ENCODE measurements at places on chromosomes 4 and X. TPM values are rescaled to one million over a fixed set of nuclear protein-coding genes. Genes with fewer than 3 reads are reported as not detected.

The THOC2 gene
- 75.7 TPM for polyA plus RNA-seq

The LONRF3 gene
- polyA plus RNA-seq: not detected

The GLRA3 gene
- not detected for polyA plus RNA-seq

The CLCN3 gene
- polyA plus RNA-seq: 11.3 TPM

The CAPN6 gene
- polyA plus RNA-seq: not detected

The GAGE1 gene
- polyA plus RNA-seq: not detected

The ADH1A gene
- polyA plus RNA-seq: not detected

The NAP1L2 gene
- polyA plus RNA-seq: 2.3 TPM

The MAGEE1 gene
- 0.15 TPM for polyA plus RNA-seq

DNA sequence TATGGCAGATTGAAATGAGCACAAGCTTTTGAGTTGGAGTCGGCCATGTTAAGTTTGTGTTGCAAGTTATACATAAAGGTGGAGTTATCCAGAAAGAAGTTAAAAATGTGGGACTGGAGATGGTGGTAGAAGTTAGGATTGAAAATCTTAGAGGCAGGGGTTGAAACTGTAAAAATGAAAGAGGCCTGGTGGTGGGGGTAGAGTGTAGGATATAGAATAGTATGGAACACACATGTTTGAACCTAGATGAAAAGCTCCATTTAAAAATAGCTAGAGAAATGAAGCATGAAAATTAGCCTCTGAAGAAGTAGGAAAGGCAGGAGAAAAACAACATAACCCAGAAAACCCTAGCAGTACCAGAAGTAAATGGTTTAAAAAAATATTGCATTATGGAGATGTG is 131.8 kb upstream of the ENPEP start:
- H3K36me3 ChIP-seq: no peaks in the 10 kb centered on the region
- no peak for DNase-seq
- 0 out of 2 replicates have a peak, but pooled peaks cover 2% of the 10 kb centered on the region for H3K27me3 ChIP-seq
- H3K4me3 ChIP-seq: no peak overlapping the region
- H3K4me1 ChIP-seq: no peaks in the 10 kb centered on the region

- no peak overlapping the region for H3K4me3 ChIP-seq
Observed at GRCh38 chr4:183347146-183347545, 24.9 kb upstream of the CLDN24 start.

- H3K27ac ChIP-seq: no peak overlapping the region
- no peaks in the 10 kb centered on the region for H3K27me3 ChIP-seq
- H3K4me3 ChIP-seq: no peak overlapping the region
- DNase-seq: no peak
Observed at GRCh38 chr4:180219080-180219479, 2024.1 kb upstream of the TENM3 start.

GRCh38 chr4:119921830-119922229 is 144.8 kb downstream of the MAD2L1 start:
- no peaks in the 10 kb centered on the region for H3K4me1 ChIP-seq
- no peaks in the 10 kb centered on the region for H3K27me3 ChIP-seq

DNA sequence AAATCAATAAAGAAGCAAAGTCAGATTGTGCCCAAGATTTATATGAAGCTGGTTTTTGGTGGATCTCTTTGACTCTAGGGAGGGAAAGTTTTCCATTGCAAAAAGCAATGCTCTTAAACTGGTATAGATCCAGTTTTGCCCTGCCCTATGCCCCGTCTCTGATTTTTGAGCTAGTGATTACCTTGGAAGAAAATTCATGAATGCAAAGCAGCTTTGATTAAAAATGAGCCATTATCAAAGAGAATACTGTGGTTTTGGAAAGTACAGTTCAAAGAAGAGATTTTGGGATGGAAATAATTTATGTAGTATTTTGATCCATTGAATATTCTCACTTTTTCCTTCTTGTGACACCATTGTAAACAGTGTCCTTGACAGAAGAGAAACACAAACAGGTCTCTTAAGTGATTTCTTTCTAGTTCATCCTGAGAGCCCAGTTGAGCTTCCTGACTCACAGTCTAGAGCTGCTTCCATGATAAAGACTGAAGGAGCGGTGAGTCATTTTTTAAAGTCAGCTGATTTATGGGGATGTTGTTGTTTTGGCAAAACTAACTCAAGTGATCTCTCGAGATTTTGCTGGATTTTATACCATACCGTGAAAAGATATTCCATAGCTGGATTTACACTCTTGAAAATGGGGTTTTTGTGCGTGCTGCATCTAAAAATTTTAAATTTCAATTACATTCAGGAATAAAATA is 76.7 kb downstream of the AFF1 start:
- peak overlapping the region; percentile 44 for H3K4me3 ChIP-seq
- no peaks in the 10 kb centered on the region for H3K27me3 ChIP-seq
- H3K36me3 ChIP-seq: no peaks in the 10 kb centered on the region
- H3K27ac ChIP-seq: peak overlapping the region; percentile 38

DNA sequence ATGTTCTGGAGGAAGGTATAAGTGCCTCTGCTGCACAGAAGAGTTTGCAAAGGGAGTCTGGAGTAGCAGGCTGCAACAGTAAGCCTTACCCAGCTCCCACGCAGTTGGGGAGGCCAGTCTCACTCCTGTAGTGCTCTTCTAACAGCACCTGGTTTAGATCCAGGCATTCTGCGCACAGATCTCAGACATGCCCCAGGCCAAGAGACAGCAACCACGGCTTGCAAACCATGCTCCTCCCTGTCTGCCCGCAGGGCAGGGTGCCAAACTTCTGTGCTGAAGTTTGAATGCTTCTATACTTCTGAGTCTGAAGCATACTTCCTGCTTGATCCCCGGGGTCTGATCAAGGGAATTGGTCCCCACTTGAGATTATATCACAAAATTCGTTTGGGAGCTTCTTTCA is 106.3 kb downstream of the LINC00632 start:
- no peaks in the 10 kb centered on the region for H3K27me3 ChIP-seq
- no peaks in the 10 kb centered on the region for H3K4me1 ChIP-seq
- no peak overlapping the region for H3K27ac ChIP-seq
- H3K4me3 ChIP-seq: no peak overlapping the region
- no peak for DNase-seq

DNA sequence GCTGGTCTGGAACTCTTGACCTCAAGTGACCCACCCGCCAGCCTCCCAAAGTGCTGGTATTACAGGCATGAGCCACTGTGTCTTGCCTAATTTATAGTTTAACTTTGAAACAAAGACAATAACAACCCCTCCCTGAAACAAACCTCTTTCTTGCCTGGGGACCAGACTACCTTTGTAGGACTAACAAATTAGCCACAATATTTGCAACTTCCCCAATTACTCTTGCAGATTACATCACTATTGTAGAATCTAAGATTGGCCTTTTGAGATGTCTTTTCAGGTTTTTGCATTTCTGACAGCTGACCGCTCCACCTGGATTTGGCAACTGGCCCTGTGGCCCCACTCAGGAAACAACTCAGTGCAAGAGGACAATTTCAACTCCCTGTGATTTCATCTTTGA is 84.8 kb downstream of the AKAP4 start:
- H3K27ac ChIP-seq: no peak overlapping the region
- no peaks in the 10 kb centered on the region for H3K27me3 ChIP-seq
- DNase-seq: no peak

DNA sequence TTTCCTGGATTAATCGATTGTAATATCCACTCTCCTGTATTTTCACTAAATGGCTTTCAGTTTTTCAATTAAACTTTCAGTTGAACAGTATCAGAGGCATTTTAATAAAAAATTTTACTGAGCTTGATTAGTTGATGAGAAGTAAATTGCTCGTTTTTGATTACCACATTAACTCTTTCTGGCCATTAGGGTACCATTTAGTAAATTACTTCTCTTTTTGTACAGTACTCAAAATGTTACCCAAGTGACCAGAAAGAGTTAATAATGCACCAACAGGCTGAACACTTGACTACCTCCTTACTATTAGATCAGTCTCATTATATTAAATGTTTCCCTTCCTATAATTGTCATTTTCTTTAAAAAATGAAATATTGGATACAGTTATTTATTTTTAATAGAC is 289.2 kb downstream of the TENM3 start:
- H3K27me3 ChIP-seq: no peaks in the 10 kb centered on the region
- H3K4me3 ChIP-seq: no peak overlapping the region
- DNase-seq: no peak
- H3K36me3 ChIP-seq: no peaks in the 10 kb centered on the region

DNA sequence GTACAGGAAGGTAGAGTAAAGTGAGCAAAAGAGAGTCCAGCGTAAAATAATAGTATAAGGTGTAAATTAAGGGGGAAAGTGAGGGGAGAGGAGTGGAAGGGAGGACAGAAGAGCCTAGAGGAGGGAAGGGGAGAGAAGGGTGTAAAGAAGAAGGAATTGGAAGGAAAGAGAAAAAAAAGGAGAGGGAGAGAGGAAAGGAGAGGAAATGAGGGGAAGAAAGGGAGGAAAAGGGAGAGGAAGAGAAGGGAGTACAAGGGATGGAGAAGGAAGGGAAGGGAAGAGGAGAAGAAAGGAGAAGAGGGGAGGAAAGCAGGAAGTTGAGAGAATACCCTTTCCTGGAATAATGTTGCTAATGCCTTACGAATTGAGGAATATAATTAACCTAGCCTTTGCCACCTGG is 3.3 kb upstream of the FAT4 start:
- no peaks in the 10 kb centered on the region for H3K36me3 ChIP-seq
- H3K27ac ChIP-seq: no peak overlapping the region
- DNase-seq: no peak

DNA sequence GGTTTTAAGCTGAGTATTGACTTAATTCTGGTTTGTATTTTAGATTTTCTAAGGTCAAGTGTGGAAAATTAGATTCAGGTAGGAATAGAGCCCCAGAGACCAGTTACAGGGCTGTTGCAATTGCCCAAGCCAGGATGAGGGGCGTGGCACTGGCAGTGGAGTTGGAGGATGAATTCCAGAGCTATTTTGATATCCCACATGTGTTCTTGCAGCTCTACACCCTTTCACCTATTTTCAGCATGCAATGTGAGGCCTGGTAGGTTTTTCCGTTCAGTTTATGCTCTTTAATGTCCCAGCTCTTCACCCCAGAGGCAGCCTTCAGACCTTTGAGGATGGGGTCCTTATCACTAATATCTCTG is 17.9 kb upstream of the OGT start:
- H3K36me3 ChIP-seq: no peaks in the 10 kb centered on the region
- H3K27ac ChIP-seq: peak overlapping the region; percentile 20
- no peak for DNase-seq
- H3K4me3 ChIP-seq: no peak overlapping the region

DNA sequence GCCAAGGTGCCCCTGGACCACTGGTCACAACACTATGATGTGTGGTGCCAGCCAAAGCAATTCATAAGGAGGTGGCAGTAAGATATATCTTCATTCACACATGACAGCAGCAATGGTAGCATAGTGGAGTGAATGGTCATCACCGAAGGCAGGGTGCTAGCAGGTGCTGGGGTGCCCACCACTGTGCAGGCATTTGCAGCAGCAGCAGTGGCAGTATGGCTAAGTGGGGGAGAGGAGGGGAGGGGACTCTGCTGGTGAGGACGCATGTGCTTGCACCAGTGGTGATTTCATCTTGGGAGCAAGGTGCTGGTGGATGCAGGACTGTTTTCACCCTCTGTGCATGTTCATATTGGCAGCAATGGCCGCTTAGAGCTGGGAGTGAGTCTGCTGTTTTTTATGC is 419.1 kb upstream of the KLHL4 start:
- no peaks in the 10 kb centered on the region for H3K27me3 ChIP-seq
- no peak overlapping the region for H3K4me3 ChIP-seq
- no peak for DNase-seq
- H3K36me3 ChIP-seq: no peaks in the 10 kb centered on the region

DNA sequence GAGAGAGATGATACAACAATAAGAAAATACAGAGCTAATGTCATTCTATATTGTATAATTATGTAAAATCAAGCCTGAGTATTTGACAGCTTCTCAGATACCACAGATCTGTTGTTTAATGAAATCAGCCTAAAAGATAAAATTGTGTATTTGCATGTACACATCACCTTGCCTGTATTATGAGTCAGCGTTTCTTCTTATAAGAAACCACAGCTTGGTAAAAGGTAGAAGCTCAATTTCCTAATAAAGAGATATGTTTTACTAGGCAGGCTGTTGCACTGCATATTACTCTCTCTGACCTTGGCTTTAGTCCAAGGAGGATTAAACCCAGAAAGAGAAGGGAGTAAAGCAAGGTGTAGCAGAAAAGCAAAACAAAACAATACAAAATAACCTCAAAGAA is 121.3 kb downstream of the PPARGC1A start:
- H3K27me3 ChIP-seq: no peaks in the 10 kb centered on the region
- H3K4me3 ChIP-seq: no peak overlapping the region
- no peak for DNase-seq
- H3K4me1 ChIP-seq: no peaks in the 10 kb centered on the region
- no peaks in the 10 kb centered on the region for H3K36me3 ChIP-seq

GRCh38 chr4:136392576-136392975 is 1139.7 kb downstream of the PCDH18 start:
- H3K27me3 ChIP-seq: no peaks in the 10 kb centered on the region
- H3K4me3 ChIP-seq: no peak overlapping the region
- no peak overlapping the region for H3K27ac ChIP-seq
- no peaks in the 10 kb centered on the region for H3K4me1 ChIP-seq
- H3K36me3 ChIP-seq: no peaks in the 10 kb centered on the region

DNA sequence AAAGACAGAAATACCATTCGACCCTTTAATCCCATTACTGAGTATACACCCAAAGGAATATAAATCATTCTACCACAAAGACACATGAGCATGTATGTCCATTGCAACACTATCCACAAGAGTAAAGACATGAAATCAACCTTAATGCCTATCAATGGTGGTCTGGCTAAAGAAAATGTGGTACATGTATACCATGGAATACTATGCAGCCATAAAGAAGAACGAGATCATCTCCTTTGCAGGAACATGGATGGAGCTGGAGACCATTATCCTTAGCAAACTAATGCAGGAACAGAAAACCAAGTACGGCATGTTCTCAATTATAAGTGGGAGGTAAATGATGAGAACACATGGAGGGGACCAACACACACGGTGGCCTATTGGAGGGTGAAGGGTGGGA is 7.9 kb downstream of the SCLT1 start:
- DNase-seq: no peak
- no peak overlapping the region for H3K4me3 ChIP-seq
- peaks cover 6% of the 10 kb centered on the region for H3K36me3 ChIP-seq
- H3K4me1 ChIP-seq: no peaks in the 10 kb centered on the region
- H3K27me3 ChIP-seq: no peaks in the 10 kb centered on the region

DNA sequence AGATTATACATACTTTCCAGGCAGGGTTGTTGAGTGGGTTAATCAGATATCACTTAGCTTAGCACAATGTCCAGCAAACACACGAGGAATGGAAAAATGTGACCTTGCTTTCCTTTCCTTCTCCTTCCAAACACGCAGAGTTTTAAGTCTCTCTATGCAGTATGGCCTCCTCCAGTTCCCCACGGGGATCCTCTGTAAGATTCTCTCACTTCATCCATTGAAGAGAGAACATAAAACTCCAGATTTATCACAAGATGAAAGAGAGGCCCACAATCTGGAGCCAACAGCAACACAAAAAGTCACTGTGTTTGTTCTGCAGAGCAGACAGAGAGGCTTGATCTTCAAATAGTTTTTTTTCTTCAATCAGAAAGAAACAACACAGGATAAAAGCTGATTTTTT is 336.8 kb upstream of the CLNK start:
- no peaks in the 10 kb centered on the region for H3K4me1 ChIP-seq
- no peaks in the 10 kb centered on the region for H3K27me3 ChIP-seq
- H3K36me3 ChIP-seq: no peaks in the 10 kb centered on the region
- no peak for DNase-seq
